ENCODE measurements at places on chromosomes 7 and 10.

- DNase-seq, result no peak
These were observed 13.6 kb upstream of the LIMK1 start for GRCh38 chr7:74069790-74070618.

GRCh38 chr7:74294191-74294998 is 5.2 kb downstream of the CLIP2 start:
- no peak for DNase-seq

DNA sequence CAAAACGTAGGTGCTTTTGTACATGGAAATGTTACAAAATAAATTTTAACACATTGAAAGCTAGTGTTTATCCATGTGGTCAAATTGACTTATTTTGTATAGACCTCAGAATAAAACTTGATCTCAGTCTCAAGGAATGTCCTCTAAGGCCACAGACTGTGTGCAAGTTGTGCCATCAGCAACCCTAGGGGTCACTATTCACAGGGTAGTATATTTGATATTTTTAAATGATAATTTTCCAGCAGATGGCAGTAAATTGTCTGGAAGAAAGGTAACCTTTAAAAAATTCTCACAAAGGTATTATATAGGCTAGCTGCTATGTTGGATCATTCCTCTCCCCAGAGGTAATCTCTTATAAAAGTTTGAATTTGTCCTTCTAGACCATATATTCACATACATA is 12.9 kb upstream of the SNX10 start:
- DNase-seq, result no peak

GRCh38 chr7:157047148-157047547 is 36.7 kb upstream of the MNX1 start:
- no peak for DNase-seq

DNA sequence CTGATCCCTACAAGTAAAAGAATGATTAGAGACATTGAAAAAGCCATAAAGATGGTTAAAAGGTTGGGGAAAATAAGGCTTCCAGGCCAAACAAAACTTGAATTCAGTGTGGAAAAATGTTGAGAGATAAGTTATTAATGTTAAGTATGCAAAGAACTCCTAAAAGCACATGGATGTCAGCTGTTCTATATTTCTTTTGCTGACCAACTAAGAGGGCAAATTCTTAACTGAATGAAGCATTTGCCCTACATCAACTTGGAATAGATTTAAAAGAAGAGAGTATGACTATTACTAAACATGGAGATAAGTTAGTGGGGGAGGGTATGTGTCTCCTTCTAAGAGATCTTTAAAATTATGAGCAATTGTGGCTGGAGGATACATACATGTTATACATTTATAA is 124.8 kb downstream of the KIAA1217 start:
- DNase-seq, result no peak

GRCh38 chr7:92647652-92648051 is 57.5 kb upstream of the FAM133B start:
- DNase-seq, result no peak

- DNase-seq, result no peak
These were observed 19.1 kb upstream of the VWDE start for GRCh38 chr7:12422554-12423320.

DNA sequence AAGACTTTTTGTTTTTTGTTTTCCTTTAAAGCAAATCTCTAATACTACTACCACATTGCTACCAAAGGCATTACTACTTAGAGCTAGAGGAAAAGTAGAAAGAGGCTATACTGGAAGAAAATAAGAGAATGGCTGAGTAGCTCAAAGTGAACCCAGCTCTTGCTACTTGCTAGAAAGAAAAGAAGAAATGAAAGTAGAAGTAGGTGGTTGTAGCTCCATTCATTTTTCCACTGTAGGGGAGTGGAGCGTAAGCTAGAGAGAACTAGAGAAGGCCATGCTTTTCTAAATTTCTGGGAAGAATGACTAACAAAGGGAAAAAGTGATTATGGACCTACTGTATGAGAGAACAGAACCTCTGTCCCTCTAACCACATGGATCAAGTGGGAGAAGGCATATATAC is 184.4 kb downstream of the PON1 start:
- DNase-seq, result no peak

- no peak for DNase-seq
These were observed 27.1 kb upstream of the PLXNA4 start for GRCh38 chr7:132603220-132603833.

DNA sequence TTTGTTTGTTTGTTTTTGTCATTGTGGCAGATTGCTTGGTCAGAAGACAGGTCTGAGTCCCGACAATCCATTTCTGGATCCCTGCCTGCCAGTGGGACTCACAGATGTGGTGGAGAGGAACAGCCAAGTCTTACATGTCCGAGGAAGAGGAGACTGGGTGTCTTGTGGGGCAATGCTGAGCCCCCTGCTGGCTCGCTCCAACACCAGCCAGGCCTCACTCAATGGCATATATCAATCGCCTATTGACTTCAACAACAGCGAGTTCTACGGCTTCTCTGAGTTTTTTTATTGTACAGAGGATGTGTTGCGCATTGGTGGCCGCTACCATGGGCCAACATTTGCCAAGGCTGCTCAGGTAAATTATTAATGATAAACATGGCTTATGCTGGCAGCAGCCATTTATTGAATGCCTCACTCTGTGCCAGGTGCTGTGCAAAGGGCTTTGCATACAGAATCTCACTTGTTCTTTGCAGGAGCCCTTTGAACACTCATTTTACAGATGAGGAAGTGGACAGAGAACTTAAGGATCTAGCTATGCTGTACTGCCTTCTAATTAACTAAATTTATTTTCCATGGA is 33.3 kb downstream of the COX15 start:
- no peak for DNase-seq

DNA sequence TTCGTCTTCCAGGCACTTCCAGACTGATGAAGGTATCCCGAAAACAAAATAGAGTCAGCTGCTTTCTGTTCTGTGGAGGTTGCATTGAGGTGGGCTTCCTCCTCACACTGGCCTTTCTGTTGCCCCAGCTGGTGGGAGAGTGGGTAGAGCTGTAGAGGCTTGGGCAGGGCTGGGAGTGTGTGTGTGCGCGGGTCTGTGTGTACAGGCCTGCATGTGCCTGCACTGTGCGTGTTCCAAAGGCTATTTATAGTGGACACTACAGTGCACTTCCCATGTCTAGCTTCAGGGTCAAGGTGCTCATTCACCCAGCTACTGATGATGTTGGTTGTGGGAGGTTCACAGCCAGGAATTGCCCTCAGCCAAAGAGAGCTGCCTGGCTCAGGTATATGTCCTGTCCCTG is 260.1 kb upstream of the HABP2 start:
- no peak for DNase-seq

DNA sequence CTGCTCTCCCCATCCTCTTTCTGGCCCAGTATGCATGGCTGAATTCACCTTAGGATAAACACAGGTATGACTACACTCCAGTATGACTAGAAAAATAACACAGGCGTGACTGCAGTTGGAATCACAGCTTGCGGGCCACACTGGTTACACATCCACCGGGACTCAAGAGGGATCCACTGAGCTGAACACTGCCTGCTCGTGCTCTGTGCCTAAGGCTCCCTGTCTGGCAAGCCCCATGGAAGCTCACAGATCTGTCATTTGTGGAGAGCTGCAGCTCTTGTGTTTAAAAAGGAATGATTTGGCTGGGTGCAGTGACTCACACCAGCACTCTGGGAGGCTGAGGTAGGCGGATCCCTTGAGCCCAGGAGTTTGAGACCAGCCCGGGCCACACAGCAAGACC is 26.8 kb downstream of the VOPP1 start:
- no peak for DNase-seq

DNA sequence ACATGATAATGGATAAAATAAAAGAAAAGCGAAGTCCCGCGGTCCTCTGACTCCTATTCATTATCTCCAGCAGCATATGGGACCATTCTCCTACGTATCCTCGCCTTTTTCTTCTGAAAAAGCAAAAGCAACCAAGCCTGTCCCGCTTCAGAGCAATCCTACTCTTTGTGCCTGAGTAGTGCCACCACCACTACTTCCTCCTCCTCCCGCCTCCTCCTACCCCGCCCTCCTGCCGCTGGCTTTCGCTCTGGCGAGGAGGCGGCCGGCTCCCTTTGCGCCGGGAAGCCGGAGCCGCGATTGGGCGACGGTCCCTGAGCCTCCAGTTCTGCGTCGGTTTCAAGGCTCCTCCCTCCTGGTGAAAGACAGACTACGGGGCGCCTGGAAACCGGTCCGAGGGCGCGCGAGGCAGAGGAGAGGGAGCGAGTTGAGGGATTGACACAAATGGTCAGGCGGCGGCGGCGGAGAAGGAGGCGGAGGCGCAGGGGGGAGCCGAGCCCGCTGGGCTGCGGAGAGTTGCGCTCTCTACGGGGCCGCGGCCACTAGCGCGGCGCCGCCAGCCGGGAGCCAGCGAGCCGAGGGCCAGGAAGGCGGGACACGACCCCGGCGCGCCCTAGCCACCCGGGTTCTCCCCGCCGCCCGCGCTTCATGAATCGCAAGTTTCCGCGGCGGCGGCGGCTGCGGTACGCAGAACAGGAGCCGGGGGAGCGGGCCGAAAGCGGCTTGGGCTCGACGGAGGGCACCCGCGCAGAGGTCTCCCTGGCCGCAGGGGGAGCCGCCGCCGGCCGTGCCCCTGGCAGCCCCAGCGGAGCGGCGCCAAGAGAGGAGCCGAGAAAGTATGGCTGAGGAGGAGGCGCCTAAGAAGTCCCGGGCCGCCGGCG is at the start of gene FZD1:
FZD1 (plus strand) TSS at position 388 of the 878 bp plus-strand sequence; CDS start at position 836, 448 bp downstream.
- peak; percentile 80 for DNase-seq

DNA sequence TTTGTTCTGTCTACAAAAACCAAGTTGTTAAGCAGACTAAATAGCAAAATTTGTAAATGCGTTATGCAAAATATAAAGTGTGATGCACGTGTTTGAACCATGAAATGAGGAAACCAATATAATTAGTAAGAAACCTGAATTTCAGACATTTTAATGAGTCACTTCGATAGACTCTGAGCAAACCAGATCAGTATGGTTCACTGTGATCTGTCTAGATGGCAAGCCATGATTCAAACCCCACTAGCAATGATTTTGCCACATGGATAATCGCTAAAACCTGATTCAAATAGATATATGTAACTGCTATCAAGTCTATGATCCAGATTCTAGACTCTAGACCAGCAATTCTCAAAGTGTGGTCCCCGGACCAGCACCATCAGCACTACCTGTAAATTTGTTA is 24.8 kb downstream of the ZC3HAV1 start:
- no peak for DNase-seq

DNA sequence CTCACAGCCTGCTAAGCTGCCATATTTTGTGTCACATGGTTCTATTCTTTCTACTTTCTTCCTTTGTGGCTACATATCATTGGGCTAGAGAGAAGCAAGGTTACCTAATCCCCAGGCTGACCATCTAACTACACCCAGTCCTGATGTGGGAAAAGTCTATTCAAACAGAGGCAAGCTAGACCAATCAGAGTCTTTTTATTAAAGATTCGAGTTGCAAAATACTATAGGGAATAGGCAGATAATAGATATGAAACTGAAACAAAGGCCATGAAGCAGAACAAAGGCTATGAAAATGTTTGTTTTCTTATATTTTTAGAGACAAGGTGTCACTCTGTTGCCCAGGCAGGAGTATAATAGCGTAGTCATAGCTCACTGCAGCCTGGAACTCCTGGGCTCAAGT is 36.7 kb downstream of the MTERF1 start:
- DNase-seq, result no peak

GRCh38 chr10:80493522-80494051 is 39.5 kb downstream of the TSPAN14 start:
- DNase-seq, result no peak

DNA sequence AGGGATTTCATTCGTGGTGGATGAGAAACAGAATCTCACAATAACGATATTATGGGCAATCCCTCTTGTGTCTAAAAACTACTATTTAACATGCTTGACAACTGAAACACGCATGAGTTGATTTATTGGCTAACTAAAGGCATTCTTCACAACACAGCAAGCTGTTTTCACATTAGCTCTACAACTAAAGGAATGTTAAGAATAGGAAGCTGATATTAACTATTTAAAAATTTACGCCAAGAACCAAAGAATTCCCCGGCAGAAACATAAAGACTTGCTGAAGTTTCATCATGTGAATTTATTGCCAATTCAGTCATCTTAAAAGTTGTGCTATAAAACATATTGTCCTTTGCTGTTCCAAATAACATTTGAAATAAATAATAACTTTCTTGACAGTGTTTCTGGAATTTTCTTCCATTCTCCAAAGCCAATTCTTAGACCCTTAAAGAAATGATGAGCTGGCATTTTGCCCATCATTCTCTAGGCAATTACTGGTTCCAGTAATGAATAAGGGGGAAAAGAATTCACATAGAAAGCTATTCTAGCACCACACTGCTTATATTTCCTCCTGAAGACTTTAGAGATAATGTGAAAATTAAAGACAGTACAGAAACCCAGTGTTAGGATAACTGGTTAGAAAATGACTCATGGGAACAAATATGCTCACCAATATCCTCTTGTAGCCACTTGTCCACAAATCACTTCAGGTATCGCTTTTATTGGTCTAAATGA is 233.1 kb downstream of the PARD3 start:
- DNase-seq, result no peak

GRCh38 chr7:121591926-121592325 is 195.8 kb upstream of the FAM3C start:
- DNase-seq, result no peak

GRCh38 chr10:15395935-15396334 is 24.8 kb upstream of the FAM171A1 start:
- no peak for DNase-seq

GRCh38 chr10:78178940-78179339 is 145.3 kb downstream of the RPS24 start:
- DNase-seq, result no peak

GRCh38 chr10:96495544-96495943 is 18.2 kb downstream of the TLL2 start:
- no peak for DNase-seq

DNA sequence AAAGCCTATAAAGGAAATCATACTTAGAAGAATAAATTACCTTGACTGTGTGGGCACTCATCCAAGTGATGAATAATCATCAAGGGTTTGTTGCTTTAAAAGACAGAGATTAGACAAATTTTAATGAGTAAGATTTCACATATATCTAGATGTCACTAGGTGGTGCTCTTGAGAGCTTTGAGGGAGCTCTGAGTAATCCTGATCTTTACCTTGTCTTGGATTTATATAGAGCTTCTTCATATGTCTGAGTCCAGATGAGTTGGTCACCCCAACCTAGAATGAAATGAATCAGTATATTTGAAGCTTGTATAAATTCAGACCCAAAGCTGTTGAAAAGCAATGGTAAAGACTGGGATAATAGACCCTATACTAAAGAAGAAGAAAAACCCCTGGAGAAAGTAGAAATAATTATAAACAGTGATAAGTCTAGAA is 3.7 kb downstream of the AGR2 start:
- no peak for DNase-seq

- no peak for DNase-seq
These were observed 99.9 kb downstream of the ANK3 start for GRCh38 chr10:60289800-60290199.

- no peak for DNase-seq
These were observed 65.4 kb upstream of the ANKRD1 start for GRCh38 chr10:90986136-90986760.

- DNase-seq, result no peak
These were observed 137.4 kb upstream of the AOAH start for GRCh38 chr7:36861656-36862055.

Measured in GM12864 (cell line).